Stimulated activated CD4-positive, alpha-beta T cell treated with anti-CD3 and anti-CD28 coated beads, Interleukin-12 subunit alpha, Interleukin-12 subunit beta, amount 100 ng/mL, for 4 hours (primary cell): ENCODE measurements at places on chromosomes 1 and 21.
A peak's percentile ranks its signal among the peaks of the same experiment; 100 is the strongest.

- peak; percentile 18 for DNase-seq
These were observed 14.8 kb upstream of the ZNF669 start for GRCh38 chr1:247118946-247119446.

DNA sequence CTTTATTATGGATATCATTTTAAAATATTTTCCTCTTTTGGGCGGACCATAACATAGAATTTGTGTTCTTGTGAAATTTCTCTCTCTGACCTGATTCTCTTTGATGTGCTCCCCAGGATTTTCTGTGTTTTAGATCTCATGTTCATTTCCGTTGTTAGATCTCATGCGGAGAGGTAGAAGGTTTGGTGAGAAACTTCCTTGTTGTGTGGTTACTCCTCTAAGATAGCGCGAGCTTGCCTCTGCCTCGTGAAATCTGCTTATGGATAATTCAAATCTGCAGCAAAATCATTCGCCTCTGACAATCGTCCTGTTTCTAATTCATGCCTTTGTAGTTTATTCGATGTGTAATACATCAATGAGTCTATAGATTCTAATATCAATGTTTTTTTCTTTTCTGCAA lies 580.4 kb downstream of the USP25 start:
- DNase-seq = no peak

DNA sequence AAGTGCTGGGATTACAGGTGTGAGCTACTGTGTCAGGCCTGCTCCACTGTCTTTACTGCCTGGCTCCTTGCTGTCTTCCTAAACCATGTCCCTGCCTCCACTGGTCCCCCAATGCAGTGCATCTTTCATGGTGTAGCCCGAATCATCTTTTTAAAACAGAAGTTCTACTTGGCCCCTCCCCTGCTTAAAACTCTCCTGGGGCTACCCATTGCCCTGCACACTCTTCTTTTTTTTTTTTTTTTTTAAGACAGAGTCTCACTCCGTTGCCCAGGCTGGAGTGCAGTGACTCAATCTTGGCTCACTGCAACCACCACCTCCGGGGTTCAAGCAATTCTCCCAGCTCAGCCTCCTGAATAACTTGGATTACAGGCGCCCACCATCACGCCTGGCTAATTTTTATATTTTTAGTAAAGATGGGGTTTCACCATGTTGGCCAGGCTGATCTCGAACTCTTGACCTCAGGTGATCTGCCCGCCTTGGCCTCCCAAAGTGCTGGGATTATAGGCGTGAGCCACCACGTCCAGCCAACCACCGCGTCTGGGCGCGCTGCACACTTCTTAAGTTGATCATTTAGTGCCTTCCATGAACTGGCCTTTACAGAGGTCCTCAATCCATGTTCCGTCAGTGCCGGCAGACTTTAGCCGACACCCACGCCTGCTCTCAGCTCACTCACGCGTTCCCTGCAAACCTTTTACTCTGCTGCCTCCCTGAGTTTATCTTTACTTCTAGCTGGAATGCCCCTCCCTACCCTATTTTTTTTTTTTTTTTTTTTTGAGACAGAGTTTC lies 2.4 kb downstream of the FCN3 start:
- no peak for DNase-seq

GRCh38 chr1:109493227-109493626 lies 667 bp upstream of the CYB561D1 start:
- no peak for DNase-seq

GRCh38 chr1:12279728-12280464 lies 50.1 kb downstream of the VPS13D start:
- no peak for DNase-seq

DNA sequence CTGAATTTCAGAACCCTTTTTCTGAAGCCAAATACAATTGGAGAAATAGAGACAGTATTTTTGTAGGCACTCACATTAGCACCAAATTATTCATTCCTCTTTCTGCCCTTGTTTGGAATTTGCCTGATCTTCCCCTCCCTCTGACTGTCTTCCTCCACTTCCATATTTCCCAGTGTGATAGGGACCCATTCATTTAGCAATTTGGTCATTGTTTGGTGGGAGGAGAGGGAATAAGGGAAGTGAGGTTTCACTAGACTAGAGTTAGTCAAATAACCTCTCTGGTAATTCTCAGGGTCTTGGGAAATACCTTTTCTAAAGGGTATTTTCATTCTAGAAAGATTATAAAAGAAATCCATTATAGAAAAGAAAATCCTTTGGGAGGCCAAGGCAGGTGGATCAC lies 31.0 kb upstream of the MTMR11 start:
- no peak for DNase-seq

DNA sequence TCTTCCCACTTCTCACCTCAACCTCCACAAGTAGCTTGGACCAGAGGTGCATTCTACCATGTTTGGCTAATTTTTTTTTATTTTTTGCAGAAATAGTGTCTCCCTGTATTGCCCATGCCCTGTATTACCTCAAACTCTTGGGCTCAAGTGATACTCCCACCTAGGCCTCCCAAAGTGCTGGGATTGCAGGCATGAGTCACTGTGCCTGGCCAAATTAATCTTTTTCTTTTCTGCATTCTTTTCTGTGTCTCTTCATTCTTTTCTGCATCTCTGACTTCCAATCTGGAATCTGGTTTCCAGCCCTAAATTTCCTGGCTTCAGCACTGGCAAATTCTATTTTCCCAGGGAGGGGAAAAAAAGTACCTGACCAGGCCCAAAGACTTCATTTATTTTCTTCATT lies 31.2 kb upstream of the TACSTD2 start:
- no peak for DNase-seq

DNA sequence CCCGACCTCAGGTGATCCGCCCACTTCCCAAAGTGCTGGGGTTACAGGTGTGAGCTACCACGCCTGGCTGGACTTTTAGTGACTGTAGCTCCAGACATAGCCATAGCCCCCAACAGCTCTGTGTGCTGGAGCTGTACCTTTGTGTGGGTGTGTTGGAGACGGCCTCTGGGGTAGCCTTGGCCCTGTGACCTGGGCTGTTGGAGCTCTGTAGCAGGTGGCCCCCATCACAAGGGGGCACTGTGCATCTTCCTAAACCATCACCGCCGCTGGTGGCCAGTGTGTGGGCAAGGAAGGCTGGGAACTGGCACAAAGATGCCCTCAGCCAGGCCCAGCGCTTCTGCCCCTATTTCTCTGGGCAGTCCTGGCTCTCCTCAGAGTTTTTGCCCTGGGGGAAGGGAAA lies 38.4 kb upstream of the FOXO6 start:
- peak; percentile 4 for DNase-seq

DNA sequence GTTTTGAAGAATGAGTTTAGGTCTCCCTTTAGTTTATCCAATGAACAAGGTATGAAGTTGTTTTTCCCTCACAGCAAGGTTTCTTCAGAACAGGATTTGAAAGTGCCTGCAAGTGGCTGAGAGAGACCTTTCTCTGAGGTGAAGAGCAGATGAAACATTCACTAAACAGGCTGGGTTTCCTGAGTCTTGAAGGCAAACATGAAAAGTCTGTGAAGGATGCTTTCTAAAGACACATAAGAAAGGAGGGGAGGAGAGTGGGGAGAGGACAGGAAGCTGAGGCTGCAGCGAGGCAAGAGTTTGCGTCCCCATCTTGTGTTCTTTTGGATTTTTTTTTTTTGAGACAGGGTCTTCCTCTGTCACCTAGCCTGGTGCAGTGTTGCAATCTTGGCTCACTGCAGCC lies 95.7 kb upstream of the SIM2 start:
- DNase-seq = no peak

DNA sequence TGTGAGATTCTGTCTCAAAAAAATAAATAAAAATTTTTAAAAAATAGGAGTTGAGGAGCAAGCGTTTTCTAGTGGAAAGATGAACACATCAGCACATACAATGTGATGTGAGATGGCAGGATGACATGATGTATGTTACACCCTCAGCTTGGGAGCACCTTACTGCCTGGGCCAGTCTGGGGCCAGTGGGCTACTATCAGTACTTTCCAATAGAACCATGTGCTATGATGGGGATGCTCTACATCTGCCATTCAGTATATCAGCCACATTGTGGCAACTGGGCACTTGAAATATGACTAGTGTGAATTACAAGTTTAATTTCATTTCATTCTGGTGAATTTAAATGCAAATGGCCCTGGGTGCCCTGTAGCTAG lies 156.0 kb downstream of the PGBD5 start:
- DNase-seq = no peak

DNA sequence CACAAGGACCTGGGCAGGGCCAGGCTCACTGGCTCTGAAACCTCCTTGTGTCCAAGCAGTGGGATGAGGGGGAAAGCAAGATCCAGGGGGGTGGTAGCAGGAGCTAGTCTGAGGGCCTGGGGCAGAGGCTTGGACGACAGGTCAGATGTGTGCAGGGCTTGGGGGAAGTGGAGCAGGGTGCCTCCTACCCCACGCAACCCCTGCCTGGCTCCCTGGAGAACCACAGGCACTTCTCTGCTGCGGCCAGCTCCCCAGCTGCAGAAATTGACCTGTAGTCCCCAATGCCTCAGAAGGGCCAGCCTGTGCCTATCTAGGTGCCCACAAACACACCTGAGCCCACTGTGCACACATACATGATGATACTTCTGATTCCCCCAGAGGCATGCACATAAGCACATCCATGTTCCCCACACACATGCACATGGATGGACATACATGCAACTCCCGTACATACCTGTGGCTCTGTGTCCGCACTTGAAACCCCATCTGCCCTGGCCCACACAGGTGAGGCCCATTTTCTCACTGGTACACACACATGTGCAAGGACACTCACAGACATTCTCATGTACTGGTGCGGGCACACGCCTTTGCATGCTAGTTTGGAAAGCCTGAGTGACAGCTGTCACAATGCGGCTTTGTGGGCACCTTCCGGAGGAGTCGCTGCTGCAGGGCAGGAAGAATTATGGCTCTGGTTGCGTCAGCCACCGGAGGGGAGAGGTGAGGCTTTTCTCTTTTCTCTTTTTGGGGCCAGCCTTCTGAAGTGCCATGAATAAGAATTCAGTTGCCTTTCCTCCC lies 247.2 kb upstream of the CSF3R start:
- no peak for DNase-seq

- DNase-seq = peak; percentile 87
These were observed 3.1 kb upstream of the SELENON start for GRCh38 chr1:25796811-25797458.

- DNase-seq = no peak
These were observed 9.2 kb downstream of the ADPRS start for GRCh38 chr1:36097693-36098585.

GRCh38 chr1:98458511-98459485 lies 202.7 kb upstream of the SNX7 start:
- no peak for DNase-seq

DNA sequence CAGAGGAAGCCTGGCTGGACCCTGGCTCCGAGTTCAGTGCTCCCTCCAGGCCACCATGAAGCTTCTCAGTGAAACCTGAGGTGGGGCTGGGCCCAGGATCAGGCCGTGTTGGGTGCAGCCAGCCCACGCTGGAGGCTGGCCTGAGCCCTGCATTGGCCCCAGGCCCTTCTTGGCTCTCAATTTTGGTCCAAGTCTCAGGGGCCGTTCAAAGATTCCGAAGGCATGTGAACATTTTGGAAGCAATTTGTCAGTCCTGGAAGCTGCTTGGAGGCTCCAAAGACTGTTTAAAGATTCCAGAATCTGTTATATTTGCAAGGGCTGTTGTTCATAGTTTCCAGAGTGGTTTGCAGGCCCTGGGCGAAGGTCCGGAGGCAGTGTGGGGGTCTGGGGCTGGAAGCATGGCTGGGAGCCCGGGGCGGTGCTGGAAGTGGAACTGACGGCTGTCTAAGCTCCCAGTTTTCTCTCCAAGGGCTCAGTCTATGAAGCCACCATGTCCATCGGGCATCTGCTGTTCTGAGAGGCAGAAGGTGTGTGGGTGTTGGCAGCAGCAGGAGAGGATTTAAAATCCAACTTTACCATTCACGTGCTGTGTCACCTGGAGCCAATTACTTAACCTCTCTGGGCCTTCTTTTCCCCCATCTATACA lies 104.9 kb downstream of the EPHB2 start:
- DNase-seq = no peak

DNA sequence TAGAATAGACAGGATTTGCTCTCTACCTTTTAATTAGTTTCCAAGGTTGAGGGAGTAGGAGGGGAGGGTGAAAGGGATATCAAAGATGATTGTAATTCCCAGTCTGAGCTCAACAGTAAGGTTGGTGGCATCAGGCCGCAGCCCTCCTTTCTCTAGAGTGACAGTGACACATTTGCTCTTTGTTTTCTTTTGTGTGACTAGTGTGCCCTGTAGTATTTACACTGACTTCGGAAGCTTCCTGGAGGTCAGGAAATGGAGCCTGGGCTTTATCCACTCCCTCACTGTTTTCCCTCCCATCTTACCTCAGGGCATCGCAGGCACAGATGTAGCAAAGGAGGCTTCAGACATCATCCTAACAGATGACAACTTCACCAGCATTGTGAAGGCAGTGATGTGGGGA lies 44.7 kb upstream of the LAX1 start:
- no peak for DNase-seq

- DNase-seq = no peak
These were observed 11.6 kb upstream of the PTPN7 start for GRCh38 chr1:202172015-202172355.

GRCh38 chr1:109335091-109335490 lies 28.3 kb upstream of the MYBPHL start:
- DNase-seq = no peak

GRCh38 chr1:235972311-235972689 lies 92.6 kb downstream of the NID1 start:
- DNase-seq = no peak

GRCh38 chr1:234970731-234971476 lies 157.7 kb downstream of the TOMM20 start:
- no peak for DNase-seq

DNA sequence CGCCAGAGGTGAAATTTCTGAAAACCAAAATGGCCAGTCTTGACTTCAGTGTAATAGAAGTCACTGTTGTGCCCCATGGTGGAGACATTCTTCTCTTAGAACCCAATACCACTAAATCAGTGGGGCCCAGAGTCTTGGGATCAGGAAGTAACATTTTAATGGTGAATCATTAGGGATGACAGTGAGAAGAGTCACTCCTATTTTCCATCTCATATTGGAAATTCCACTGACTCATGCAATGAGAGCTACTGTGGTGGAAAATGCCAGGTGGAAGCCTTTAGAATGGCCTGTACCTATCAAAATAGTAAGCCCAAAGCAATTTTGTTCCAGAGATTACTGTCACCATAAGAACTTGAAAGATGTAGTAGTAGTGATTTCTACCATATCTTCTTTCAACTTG lies 20.6 kb upstream of the PPM1J start:
- no peak for DNase-seq

- DNase-seq = no peak
These were observed 120.1 kb downstream of the XPR1 start for GRCh38 chr1:180751921-180752320.

GRCh38 chr1:93908394-93909145 lies 660 bp downstream of the GCLM start:
- peak; percentile 40 for DNase-seq
